Thoracic aorta (tissue), 2 donors: ENCODE measurements at places on chromosomes 5 and 9.

DNA sequence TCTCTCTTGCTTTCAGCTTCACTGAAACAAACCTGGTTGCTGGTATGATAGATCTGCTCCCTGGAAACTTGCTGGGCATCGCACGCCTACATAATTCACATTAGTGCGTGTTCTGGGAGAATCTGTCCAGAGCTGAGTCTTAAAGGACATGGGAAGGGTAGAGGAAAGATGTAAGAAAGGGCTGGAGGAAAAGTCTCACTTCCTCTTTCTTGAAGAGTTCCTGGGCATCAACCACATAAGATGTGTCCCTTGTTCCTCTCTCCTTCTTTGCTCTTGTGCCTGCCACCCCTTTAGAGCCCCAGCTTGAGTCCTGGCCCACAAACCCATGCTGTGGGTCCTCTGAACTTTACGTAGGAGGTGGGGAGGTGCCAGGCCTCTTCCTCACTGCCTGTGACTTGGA, 205.3 kb upstream of the PANK3 start:
- DNase-seq = no peak

DNA sequence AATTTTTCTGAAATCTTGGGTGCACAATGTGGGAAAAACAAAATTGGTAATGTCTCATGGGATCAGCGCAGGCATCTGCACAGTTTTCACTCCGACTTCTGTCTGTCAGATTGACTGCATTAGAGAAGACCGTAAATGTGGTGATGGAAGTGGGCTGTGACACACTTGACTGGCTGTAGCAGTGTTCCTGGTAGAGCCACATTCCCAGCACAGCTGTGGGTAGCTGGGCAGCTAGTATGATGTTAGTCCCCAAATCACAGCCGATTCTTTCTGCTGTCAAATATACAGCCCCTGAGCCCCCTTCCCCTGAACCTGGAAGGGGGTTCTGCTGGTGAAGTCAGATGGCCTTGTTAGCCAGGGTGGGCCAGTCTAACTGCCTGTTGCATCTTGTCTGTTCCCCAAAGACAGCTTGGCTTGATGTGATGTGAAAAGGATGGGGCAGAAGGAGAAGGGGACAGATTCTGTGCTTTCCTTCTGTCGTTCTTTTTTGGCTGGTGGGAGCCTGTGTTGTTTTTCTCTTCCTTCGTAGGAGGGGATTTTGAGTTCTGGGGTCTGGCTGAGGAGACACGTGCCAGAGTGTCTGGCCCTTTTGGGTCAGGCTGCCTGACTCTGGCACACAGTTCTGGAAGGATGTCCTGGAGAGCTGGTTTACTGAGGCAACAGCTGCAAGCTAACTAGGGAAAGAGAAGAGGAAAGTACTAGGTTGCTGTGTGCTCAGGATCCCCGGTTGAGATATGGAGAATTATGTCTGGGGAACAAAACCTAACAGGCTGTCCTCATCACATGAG, 66.4 kb upstream of the SPRY4 start:
- DNase-seq = no peak

DNA sequence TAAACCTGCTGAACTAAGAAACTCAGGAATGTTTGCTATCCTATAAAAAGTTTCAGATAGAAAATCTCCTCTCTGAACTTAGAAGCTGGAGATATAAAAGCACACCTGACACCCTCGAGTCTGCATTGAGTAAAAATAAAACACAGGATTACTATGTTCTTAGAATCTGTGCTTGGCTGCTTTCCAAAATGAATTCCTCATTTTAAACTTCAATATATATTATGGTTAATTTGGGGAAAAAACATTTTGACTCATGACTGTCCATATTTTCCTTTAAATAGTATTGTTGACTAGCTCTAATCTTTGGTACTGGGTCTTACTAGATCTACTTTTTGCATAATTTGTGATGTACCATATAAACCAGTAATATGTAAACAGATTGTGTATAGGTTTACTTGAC, 36.7 kb downstream of the FBXW2 start:
- no peak for DNase-seq

GRCh38 chr5:134439210-134439654, 27.6 kb upstream of the CDKN2AIPNL start:
- no peak for DNase-seq

DNA sequence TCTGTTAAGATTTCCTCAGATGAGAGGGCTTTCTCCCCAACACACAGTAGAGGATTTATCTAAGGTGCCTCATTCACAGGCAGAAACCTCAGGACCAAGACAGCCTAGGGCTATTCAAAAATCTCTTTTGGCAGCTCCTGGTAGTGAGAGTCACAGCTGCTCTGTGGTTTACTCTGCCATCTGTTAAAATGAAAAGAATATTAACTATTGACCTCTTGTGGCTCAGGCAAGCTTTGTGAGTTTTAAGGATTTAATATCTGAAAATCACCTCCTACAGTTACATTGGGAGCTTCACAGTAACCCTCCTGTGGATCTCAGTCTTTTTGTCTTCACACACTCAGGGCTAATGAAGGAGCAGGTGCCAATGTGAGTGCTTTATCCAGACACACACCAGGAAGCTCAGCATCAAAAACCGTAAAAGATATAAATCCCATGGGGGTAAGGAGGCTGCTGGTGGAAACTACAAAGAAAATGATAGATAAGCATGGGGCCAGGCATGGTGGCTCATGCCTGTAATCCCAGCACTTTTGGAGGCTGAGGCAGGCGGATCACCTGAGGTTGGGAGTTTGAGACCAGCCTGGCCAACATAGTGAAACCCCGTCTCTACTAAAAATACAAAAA, 29.7 kb downstream of the PPP1R2B start:
- no peak for DNase-seq

DNA sequence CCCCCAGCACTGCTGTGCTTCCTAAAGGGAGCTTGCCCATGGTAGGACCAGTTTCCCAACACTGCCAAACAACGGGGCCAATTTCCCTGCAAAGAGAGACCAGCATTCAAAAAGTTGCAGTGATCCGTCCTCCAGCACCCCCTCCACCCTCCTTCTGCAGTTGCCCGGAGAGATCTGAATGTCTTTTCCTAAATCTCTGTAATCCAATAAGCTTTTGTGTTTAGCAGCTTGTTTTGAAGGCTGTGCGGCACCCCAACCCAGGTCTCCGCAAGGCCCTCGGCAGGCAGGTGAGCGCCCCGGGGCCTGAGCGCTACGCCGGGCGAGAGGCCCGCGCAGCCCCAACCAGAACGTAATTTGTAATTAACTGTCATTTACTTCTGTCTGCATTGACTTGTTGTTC, 366.9 kb upstream of the IRX2 start:
- DNase-seq = no peak

GRCh38 chr9:1845425-1845824, 169.7 kb upstream of the SMARCA2 start:
- DNase-seq = no peak

- DNase-seq = no peak
Observed at GRCh38 chr9:92590377-92590776, 54.6 kb upstream of the ECM2 start.

DNA sequence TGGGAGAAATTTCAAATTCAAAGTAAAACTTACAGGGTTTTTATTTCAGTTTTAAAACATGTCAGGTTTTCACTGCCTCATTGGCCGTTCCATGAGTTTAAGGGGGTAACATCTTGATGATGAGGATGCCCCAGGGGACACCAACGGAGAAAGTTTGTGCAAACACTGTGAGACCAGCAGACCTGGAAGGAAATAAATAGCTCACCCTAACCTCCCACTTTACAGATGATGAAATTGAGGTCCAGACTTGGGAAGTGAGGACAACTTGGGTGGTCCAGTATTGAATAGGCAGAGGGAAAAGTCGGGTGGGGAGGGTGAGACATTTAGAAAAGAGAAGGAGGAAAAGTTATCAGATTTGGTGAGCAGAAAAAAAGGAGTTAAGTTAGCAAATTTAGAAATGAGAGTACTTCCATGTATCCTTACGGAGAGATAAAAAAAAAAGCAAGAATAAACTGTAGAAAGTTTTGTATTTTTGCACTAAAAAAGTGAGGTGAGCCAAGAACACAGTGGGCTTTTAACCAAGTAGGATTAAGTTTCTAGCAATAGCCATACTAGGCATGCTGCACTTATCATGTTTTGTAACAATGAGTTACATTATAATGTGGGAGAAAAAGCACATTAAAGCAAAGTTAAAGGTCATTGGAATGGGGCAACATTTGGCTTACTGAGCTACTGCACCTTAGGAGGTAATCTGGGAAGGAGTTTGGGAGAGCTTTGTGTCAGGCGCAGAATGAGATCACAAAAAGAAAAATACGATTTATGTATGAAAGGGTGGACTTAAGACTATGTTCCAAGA, 125.1 kb downstream of the GAS1 start:
- no peak for DNase-seq

- DNase-seq = no peak
Observed at GRCh38 chr9:79465156-79465555, 106.6 kb upstream of the TLE4 start.

- DNase-seq = no peak
Observed at GRCh38 chr9:29475471-29475870, 1902.2 kb upstream of the C9orf72 start.

DNA sequence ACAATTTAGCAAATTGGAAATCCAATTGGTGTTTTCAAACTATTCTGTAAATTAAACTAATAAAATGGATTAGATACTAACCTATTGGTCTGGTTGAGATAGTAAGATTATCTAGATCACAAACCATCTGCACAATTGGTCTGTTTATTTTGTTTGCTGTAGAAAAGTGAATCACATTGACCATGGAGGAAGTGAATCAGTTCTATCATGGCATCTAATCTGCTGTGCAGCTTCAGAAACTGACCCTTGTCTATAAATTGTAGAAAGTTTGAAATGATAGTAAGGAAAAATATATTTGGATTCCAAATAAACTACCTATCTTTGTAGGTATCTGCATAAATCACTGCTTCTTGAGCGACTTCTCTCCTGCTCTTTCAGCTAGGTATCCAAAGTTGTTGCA, 1865.4 kb downstream of the MAT2B start:
- no peak for DNase-seq

GRCh38 chr9:86407022-86407421, 52.8 kb upstream of the TUT7 start:
- no peak for DNase-seq

GRCh38 chr5:756171-756570, 28.4 kb downstream of the ZDHHC11B start:
- DNase-seq = no peak

GRCh38 chr9:111874500-111874899, 22.1 kb upstream of the UGCG start:
- no peak for DNase-seq

- no peak for DNase-seq
Observed at GRCh38 chr5:100584069-100584468, 48.9 kb downstream of the FAM174A start.

GRCh38 chr5:139091439-139092156, 106.6 kb downstream of the SIL1 start:
- DNase-seq = no peak

- DNase-seq = no peak
Observed at GRCh38 chr5:178902849-178903248, 7.1 kb downstream of the ZFP2 start.

DNA sequence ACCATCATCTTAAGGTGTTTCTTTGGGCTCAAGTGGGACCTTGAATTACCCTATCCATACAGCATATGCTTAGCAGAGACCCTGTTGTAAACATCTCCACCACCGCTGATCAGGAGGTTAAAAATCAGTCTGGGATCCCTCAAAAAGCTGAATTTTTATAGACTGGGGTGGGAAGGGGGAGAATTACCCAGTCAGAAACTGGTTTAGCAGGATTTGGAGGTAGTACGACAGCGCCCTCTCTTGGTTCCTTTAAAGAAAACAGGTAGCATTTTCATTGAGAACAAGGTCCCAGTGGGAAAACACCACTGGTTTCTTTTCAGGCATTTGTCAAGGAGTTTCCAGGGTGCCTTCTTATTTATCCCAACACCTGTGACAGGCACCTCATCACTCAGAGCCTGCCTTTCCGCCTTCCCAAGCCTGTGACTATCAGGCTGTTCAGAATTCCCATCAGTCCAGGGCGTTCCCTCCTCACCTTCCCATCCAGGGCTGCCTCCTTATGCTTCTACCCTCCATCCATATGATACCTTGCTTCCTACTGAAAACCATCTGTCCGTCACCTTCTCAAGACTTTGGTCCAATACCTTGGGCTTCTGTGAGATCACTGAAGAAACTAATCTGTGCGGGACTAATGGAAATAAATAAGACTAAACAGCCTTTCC, 203.8 kb upstream of the RAI14 start:
- DNase-seq = no peak

DNA sequence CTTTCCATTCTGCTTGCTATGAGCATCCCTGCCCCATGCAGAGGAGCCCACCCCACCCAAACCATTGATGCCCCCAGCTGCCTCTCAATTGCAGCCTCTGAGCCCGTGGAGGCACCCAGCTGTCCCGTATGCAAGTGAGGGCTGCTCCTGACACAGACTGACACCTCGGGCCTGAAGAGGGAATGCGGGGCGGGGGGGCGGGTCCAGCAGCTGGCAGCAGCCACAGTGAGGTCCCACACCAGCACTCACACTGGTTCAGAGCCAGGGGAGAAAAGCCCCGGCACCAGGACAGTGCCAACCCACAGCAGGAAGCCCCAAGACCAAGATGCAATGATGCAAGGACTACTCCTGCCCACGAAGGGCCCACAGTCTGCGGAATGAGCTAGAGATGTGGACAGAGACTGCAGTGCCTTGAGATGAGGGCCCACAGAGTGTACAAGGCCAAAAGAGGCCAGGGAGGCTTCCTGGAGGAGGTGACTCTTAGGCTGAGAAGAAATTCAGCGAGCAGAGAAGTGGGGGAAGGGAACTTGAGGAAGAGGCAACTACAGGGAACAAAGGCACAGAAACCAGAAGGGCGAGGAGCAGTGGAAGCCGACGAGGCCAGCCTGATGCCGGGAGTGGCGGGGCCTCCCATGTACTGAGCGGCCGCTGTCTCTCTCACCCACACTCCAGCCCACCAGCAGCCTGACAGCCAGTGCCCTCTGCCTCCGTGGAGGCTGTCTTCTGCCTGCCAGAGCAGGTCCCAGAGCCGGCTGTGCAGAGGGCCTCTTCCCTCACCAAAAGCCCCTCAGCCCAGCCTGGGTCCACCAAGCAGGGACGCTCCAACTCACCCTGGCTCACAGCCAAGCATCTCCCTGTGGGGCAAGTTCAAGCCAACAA, 9.2 kb downstream of the EEIG1 start:
- DNase-seq = no peak

GRCh38 chr9:124038239-124038638, 26.7 kb downstream of the LHX2 start:
- no peak for DNase-seq

DNA sequence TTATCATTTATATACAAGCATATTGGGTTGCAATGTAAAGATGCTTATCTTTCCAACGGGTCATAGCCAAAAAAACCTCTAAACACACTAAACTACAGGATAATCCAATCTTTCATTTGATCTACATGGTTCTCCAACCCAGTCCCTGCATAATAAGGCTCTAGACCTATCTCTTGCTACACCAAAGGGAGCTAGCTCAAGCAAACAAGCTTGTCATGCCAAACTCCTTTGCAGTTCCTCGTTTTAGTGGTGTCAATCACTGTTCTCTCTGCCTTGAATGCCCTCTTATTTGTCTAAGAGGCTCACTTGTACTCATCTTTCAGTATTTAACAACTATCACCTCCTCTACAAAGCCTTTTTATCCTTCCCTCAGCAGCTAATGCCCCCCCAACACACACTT, 5.6 kb downstream of the HOMER1 start:
- DNase-seq = no peak

GRCh38 chr5:100520348-100520747, 14.8 kb upstream of the FAM174A start:
- no peak for DNase-seq

GRCh38 chr9:87280421-87280820, 217.2 kb upstream of the DAPK1 start:
- DNase-seq = no peak

- DNase-seq = no peak
Observed at GRCh38 chr5:107805166-107805565, 134.4 kb upstream of the EFNA5 start.
